Mammary epithelial cell (primary cell): ENCODE measurements at places on chromosomes 1 and 21. TPM values are rescaled to one million over a fixed set of nuclear protein-coding genes. Genes with fewer than 3 reads are reported as not detected.

DNA sequence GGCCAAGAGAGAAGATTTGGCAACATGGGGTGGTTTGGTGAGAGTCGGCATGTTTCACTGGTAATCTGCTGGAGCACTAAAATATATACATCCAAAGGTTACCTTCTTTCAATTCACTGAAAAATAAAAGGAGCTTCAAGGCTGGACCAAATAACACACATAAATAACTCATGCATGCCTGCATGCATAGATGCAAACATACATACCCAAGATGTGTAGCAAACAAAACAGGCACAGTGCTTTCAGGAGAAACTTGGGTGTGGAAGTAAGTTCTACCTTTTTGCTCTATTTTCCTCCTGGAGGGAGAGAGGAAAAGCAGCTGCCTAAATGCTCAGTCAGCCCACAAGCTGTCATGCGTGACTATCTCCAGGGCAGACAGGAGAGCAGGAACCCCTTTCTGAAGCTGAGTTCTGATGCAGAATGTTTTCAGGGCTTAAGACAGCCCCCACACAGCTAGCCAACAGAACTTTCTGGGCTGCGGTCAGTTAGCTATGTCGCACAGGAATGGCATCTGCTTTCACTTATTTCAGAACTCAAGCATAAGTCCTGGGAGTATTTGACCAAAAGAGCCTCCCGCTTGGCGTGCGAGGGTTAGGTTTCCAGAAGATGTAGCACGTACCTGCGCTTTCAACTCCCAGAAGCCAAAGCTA lies 166.2 kb downstream of the TOMM20 start:
- peak; percentile 20 for DNase-seq

GRCh38 chr1:8790478-8790877 lies 27.0 kb downstream of the RERE start:
- no peak for DNase-seq

PADI4 gene
- polyA plus RNA-seq = 0.08 TPM

PEAR1 gene
- polyA plus RNA-seq = 0.17 TPM

DNA sequence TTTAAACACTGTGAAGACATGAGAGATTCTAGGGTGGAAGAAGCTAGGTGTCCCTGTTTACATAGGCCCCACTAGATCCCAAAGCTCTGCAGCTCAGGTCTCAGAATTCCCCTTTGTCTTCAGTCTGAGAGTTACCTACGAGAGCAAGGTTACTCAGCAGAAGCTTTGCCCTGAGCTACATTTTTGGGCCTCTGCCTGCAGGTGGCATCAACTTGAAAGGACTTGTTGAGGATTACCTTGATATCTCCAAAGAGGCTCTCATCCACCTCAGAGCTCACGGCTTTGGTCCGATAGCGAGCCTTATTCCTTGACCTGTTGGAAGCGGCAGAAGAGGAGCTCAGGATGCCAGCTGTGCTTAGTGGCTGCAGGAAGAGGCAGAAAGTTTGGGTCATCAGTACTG lies 7.0 kb downstream of the CFAP45 start:
- DNase-seq = peak; percentile 42

- DNase-seq = peak; percentile 7
These were observed 178.7 kb downstream of the MRPL39 start for GRCh38 chr21:25428537-25428936.

- no peak for DNase-seq
These were observed 15.2 kb downstream of the ZNF697 start for GRCh38 chr1:119632841-119633240.
